ENCODE measurements at places on chromosomes 11 and 22.

DNA sequence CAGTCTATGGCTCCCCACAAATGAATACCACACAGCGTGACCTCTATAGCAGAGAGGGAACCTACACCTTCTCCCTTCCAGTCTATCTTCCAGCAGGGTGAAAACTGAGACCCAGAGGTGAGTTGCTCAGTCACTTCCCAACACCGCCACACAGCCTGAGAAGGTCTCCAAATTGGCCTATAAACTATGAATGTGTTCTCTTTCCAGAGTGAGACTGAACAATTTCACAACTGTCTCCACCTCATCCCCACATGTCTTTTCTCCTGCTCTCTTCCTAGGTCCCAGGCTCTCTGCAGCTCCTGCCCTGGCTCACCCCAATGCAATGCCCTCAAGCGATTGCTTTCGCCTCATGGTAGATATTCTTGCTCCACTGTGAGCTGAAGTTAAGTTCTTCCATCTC lies 14.0 kb downstream of the CLMP start:
- DNase-seq: no peak

- no peak for DNase-seq
Measured at GRCh38 chr22:40414838-40415505, 44.6 kb downstream of the SGSM3 start.

- DNase-seq: no peak
Measured at GRCh38 chr11:10208131-10208575, 85.9 kb downstream of the SBF2 start.

GRCh38 chr11:44709966-44710365 lies 16.8 kb upstream of the TSPAN18 start:
- DNase-seq: no peak

GRCh38 chr11:62600367-62601121 lies 1.1 kb downstream of the MTA2 start:
- DNase-seq: no peak

Data from stimulated activated CD8-positive, alpha-beta memory T cell treated with anti-CD3 and anti-CD28 coated beads, Interleukin-4, amount 100 ng/mL, for 24 hours (primary cell).